ENCODE measurements at places on chromosomes 6 and 20. TPM values are rescaled to one million over a fixed set of nuclear protein-coding genes. Genes with fewer than 3 reads are reported as not detected.

The TCP11 gene
- 0.53 TPM for polyA plus RNA-seq

The AGER gene
- 17.1 TPM for polyA plus RNA-seq

The RBPJL gene
- polyA plus RNA-seq: not detected

The WFDC5 gene
- 0.32 TPM for polyA plus RNA-seq

The KCNK15 gene
- polyA plus RNA-seq: 0.45 TPM

The MARCKS gene
- polyA plus RNA-seq: 248 TPM

The C20orf141 gene
- not detected for polyA plus RNA-seq

The TNF gene
- 0.46 TPM for polyA plus RNA-seq

The PLEKHG1 gene
- polyA plus RNA-seq: 12.5 TPM

The ECT2L gene
- 0.25 TPM for polyA plus RNA-seq

The NOX3 gene
- polyA plus RNA-seq: not detected

The ZDHHC14 gene
- 8.9 TPM for polyA plus RNA-seq

The LRRN4 gene
- 0.36 TPM for polyA plus RNA-seq

The IPCEF1 gene
- polyA plus RNA-seq: 1.2 TPM

The NT5DC1 gene
- 22.2 TPM for polyA plus RNA-seq

The SMLR1 gene
- not detected for polyA plus RNA-seq

The METTL24 gene
- polyA plus RNA-seq: 2.2 TPM

The POM121L2 gene
- polyA plus RNA-seq: not detected

The SCGN gene
- polyA plus RNA-seq: 0.10 TPM

The GPR63 gene
- polyA plus RNA-seq: 2.2 TPM

The TAPBP gene
- polyA plus RNA-seq: 21.1 TPM

The ZSCAN12 gene
- polyA plus RNA-seq: 4.4 TPM

The PPP1R10 gene
- polyA plus RNA-seq: 29.1 TPM

The TNXB gene
- polyA plus RNA-seq: 106 TPM

The SLCO4A1 gene
- polyA plus RNA-seq: 0.60 TPM

The SNX21 gene
- 25.4 TPM for polyA plus RNA-seq

The FAXC gene
- 2.6 TPM for polyA plus RNA-seq

The WFDC2 gene
- polyA plus RNA-seq: 0.24 TPM

The SLC25A27 gene
- polyA plus RNA-seq: 21.1 TPM

The PRL gene
- polyA plus RNA-seq: 1.6 TPM

The FKBP1A gene
- polyA plus RNA-seq: 245 TPM

The TRIM15 gene
- not detected for polyA plus RNA-seq

The EEF1A2 gene
- 813 TPM for polyA plus RNA-seq

The NRSN1 gene
- not detected for polyA plus RNA-seq

The C20orf202 gene
- 0.43 TPM for polyA plus RNA-seq

The EPPIN gene
- not detected for polyA plus RNA-seq

The SPTLC3 gene
- polyA plus RNA-seq: 2.7 TPM

The LRFN2 gene
- polyA plus RNA-seq: 0.08 TPM

The POFUT1 gene
- polyA plus RNA-seq: 29.1 TPM

The KIF6 gene
- polyA plus RNA-seq: 1.4 TPM

The LAMP5 gene
- polyA plus RNA-seq: 0.28 TPM

The KIAA0408 gene
- polyA plus RNA-seq: 23.1 TPM

The CGAS gene
- 4.3 TPM for polyA plus RNA-seq

The PPP1R3G gene
- 2.6 TPM for polyA plus RNA-seq

The HUS1B gene
- not detected for polyA plus RNA-seq

The TRIM39 gene
- polyA plus RNA-seq: 8.7 TPM

The CDH22 gene
- 0.16 TPM for polyA plus RNA-seq
